Activated effector memory CD4-positive, alpha-beta T cell treated with Interleukin-2 at 50 U/mL for 16 hours (primary cell): ENCODE measurements at places on chromosomes 2 and 18.

DNA sequence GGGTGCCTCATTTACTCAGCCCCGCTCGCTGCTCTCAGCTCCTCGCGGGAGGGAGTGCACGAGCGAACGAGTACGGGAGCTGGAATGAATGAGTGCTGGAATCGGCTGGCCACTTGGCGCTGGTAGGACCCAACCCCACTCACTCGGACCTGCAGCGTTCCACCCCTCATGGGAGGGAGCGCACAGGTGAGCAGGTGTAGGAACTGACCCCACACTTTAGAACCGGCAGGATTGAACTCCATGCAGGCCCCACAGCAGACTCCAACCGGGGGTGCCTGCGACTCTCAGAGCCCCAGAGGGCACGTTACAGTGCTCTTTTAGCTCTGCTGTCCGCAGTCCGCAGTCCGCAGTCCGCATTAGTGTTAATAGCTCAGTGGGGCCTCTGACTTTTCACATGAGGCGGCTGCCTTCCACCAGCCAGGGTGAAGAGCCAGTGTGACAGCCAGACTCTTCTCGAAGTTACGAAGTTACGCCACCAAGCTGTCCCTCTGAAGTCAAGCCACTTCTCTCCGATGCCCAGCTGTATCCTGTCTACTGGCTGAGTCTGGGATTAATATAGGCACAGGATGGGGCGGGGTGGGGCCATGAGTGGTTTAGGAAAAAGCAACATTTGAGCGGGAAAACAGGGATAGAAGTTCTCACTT, 102.7 kb upstream of the ARHGAP15 start:
- DNase-seq: no peak

DNA sequence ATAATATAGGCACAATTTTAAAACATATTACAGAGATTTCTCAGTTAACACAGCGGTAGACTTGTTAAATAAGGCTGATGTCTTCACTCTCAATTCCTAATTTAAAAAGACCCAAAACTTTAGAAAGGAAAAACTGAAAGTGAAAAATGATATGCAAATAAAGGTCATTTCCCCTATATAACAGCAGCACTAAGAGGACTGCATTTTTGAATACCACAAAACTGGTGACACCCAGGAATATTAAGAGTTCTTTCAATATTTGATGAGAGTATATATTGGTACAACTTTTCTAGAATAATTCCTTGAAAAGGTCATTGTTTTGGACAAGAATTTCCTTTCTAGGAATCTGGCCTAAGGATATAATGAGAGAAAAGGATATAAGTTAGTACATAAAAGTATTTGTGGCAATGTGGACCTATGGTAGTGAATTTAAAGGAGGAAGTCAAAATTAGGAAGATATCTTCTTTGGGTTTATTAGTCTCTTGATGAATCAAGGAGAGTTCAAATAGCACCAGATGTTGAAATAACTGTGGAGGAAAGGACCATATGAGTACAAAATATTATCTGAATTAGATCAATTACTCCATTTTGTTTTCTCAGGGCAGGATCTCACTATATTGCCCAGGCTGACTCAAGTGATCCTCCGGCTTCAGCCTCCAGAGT, 70.3 kb downstream of the TMEM237 start:
- no peak for DNase-seq

DNA sequence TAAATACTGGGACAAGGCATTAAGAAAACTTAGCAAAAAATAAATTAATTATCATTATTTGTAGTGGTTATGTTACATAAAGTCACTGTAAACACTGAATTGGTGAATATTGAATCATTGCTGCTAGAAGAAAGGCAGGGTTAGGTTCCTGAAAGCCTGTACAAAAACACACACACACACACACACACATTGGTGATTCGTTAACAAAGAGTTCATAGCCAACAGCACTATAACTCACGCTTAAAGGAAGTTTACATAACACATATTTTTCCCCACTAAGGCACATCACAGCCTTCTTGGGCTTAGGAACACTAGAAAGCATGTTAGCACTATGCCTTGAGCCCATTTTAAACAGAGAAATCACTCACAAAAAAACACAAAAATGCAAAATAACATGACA, 690.0 kb upstream of the PIK3C3 start:
- no peak for DNase-seq

GRCh38 chr2:198788676-198789075, 669.1 kb downstream of the SATB2 start:
- no peak for DNase-seq

DNA sequence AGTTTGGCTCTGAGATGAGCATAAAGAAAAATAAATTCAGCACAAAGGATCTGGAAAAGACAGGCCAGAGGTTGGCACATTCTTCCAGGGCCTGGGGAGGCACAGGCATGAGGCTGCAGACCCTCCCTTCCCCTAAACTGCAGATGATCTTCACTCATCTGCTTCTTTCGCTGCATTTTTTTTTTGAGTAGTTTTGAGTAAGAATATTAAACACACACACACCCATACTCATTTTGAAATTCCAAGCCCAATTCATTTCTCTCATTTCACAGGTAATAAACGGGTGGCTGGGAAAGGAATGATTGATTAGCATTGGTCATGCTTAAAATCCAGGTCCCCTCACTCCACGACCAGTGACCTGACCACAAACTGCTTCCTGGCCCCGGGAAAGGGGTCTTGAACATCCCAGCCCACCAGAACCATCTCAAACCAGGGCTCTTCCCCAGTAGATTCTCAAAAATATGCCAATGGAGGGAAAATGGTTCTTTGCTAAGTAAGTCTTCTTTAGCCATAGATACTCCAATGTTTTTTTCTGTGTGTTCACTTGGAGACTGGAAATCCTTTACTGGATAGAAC, 219.6 kb downstream of the ANAPC1 start:
- DNase-seq: no peak

GRCh38 chr2:102032368-102033030, 40.7 kb downstream of the IL1R2 start:
- DNase-seq: no peak

GRCh38 chr2:7517088-7517487, 599.9 kb downstream of the RNF144A start:
- no peak for DNase-seq

- DNase-seq: no peak
Measured at GRCh38 chr2:187075199-187075635, 226.2 kb upstream of the ZSWIM2 start.

DNA sequence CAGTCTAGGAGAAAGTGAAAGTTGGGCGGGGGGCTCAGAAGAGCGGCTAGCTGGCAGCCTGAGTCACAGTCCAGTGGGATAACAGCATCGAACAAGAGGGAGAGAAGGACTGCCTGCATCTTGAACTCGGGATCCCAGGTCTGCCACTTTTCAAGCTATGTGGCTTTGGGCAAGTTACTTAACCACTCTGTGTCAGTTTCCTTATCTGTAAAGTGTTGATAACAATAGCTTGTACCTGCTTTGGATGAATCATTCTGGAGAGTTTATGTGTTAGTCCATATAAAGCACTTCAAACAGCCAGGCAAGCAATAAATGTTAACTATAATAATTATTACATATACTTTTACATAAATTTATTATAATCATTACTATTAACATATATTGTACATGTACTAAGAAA, 4.6 kb downstream of the DYSF start:
- no peak for DNase-seq

- DNase-seq: no peak
Measured at GRCh38 chr2:190802129-190802528, 78.5 kb upstream of the GLS start.

DNA sequence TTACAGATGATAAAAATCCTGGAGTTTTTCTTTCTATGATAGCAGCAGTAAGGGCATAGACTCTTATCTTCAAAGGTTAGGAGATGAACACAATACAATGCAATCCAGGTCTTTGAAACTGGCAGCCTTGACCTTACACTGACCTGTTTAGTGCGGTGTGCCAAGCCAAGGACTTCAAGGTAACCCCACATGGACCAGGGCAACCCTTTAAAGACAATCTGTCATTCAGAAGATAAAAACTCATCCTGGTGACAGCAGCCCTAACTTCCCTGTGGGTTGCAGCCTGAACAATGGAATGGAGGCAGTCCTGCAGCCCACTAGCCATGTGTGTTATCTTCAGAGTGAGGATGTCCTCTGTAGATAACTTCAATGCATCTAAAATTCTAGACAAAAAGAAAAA, 78.1 kb downstream of the RTTN start:
- no peak for DNase-seq

DNA sequence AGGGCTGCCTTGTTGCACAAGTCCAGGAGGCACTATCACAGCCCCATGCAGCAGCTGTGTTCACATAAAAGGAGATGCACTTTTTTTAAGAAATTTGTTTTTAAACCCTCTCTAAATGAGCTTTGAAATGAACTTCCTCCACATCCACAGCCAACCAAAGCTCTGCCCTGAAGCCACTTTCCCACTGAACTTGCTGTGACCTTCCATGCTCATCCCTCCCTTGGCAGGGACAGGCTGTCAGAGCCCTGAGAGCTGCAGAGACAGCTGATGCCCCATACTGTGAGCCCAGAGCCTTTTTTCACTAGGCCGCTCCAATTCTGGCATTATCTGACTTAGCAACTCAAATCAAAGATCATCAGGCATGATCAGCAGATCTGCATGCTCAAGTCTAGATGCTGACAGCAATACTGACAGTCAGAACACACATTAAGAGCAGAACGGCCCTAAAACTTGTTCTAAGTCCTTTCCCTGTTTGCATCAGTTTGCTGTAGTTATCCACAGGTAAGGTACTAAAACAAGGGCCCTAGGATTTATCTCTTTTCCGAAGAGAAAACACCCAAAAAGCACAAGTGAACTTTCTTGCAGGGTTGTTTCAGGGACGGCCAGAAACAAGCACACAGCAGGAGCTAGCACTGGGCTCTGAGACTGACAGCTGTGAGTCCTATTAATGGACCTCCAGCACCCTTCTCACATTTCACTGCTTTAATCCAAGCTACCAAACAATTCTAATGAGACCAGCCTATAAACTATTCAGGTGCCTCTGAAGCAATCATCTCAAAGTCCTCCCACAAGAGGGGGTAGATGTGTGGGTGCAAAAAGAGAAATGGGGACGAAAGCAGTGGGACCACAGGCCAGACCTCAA, 34.9 kb downstream of the RNU4ATAC start:
- no peak for DNase-seq

GRCh38 chr2:191220671-191221070, 24.5 kb upstream of the MYO1B start:
- no peak for DNase-seq

DNA sequence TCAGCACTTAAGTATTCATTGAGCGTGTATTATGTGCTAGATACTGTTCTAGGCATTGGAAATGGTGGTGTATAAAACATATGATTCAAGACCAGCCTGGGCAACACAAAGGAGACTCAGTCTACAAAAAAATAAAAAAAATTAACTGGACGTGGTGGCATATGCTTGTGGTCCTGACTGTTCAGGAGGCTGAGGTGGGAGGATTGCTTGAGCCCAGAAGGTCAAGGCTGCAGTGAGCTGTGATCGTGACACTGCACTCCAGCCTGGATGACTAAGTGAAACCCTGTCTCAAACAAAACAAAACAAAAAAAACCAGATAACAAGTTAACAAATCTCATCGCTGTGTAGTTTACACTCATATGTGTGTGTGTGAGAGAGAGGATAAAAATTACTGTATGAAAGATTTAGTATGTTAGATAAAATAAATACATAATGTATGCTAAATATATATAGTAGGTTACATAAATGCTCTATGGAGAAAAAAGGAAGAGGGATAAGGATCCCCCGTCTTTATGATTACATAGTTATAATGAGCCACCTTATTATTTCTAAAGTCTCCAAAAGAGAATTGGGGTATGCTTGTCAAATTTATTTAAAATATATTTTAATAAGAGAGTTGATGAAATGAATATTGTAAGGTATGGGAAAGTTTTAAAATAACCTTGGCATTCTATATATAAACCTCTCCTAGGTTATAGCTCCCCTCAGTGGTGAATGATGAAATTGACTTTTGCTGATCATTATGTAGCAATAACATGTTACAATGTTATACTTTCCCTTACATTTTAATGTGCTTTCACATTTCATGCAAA, 69.2 kb downstream of the EHBP1 start:
- DNase-seq: no peak

GRCh38 chr2:221943076-221943810, 355.6 kb downstream of the PAX3 start:
- DNase-seq: no peak

DNA sequence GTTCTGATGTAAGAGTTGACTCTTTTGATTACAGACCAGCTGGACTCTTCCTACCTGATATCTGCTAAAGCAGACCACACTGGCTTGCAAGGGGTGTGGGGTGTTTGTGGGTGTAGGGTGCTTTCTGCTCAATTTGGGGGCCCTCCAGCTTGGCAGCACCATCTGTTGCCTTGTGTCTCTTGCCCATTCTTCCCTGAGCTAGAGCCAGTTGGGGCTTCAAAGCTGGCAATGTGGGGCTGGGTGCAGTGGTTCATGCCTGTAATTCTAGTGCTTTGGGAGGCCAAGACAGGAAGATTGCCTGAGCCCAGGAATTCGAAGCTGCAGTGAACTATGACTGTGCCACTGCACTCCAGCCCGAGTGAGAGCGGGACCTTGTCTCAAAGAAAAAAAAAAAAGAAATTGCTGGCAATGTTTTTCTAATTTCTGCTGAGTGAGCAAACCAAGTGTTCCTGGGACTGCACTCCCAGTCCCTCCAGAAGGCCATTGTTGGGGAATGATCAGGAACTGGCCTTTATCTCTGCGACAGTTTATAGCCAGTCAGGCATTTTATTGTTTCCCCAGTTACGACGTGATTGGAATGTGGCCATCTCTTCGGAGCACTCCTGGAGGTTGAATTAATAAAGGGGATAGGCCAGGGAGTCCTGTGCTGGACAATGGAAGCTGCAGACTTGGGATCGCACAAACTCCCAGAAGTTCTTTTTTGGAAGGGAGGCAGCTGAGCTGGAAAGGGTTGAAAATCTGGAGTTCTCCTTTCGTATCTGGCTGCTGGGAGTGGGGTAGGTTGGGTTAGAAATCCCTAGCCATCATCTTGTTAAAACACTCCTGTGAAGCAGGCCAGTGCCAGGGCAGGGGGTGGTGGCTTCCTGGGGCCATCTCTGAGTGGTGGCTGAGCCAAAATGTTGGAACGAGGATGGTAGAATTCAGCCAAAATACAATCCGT, 57.2 kb downstream of the LIPG start:
- no peak for DNase-seq

DNA sequence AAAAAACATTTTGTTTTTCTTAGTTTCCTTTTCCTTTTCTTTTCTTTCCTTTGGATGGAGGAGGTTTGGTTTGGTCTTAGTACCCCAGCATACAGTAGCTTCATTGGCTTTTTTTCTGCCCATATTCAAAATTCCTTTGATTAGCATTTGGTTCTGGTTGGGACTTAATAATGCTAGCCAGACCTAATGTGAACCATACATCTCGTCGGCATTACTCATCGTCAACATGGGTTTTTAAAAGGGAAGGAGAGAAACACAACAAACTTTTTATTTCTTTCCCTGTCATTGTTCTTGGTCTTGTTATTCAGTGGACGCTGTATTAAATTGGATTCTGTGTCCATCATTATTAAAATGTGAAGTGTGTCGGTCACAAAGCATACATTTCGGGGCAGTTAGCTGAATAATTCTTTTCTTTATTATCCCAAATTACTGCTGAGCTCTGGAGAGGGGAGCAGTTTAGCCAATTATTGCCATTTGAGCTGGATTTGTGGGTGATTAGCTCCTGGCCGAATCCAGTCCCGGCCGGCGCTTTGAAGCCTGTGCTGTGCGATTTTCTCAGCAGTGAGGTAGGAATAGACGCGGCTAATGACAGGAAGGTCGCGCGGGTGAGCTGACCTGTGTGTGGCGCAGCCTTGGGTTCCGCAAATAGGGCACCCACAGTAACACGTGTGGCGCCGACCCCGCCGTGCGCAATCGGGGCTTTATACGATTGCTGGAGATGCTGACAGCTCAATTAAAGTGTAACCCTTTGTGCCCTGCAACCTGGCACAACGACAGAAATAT, 303.3 kb downstream of the GBX2 start:
- no peak for DNase-seq

GRCh38 chr2:198371329-198371728, 566.9 kb downstream of the PLCL1 start:
- DNase-seq: no peak
